ENCODE measurements at places on chromosomes 3 and 15.

DNA sequence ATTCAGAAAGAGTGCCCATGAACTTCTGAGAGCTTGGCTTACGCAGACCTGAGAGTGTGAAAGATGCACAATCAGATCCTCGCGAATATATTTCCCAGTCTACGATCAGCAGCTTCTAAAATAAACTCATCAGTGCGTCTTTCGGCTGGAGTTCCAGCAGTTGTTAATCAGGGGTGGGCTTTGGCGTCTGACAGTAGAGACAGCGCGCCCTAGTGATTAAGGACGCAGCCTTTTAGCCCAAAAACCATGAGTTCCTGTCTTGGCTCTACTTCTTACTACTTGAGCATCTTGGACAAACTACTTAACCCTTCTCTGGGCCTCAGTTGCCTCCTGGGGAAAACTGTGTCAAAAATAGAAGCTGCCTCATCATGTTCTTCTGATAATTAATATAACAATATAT lies 15.8 kb upstream of the ARRDC4 start:
- DNase-seq, result no peak

GRCh38 chr15:82743810-82744209 lies 34.1 kb upstream of the AP3B2 start:
- DNase-seq, result no peak

DNA sequence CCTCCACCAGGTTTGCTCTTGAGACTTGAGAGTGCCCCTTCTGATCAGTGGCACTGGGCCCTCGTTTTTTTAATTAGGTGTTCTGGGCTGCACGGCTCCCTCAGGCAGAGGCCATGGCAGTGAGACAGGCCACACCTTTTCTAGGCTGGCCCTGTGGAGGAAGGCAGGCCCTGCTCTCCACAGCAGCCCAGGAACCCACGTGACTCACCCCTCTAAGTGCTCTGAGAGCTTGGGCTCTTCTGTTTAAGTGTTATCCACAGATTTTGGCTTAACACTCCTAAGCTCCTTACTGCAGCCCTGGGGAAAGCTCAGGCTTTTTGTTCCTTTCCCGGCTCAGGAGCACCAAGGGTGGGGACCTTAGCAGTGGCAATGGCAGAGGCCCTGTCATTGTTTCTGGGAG lies 463.2 kb upstream of the GBE1 start:
- DNase-seq, result no peak

- no peak for DNase-seq
These were observed 132.8 kb upstream of the ADPGK start for GRCh38 chr15:72916378-72916777.

- no peak for DNase-seq
These were observed 128.3 kb downstream of the ATP10A start for GRCh38 chr15:25734680-25735355.

DNA sequence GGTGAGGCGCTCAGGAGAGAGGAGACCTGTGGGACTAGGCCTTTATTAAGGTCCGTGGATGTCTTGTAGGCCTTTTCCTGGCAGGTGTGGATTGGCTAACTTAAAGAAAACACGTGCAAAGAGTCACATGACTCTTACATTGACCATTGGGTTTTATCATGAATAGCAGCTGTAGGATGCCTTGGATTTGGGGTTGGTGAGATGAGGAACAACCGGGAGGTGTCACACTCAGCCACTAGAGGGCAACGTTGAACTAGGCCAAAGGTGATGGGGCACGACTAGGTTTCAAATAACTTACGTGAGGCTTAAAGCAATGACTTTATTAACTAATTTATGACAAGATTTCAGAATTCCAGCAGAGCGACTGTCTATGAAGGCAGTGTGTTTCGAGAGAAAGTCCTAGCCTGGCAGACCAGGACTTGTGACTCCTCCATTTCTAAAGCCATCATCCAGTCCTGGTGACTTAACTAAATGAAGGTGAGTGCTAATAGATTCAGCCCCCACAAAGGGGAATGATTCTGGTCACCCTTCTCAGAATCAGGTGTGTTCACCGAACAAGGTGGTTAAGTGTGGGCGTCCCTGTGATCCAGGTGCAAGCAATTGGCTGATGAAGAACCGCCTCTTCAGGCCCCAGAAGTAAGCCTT lies 345.6 kb downstream of the MCTP2 start:
- peak; percentile 17 for DNase-seq

DNA sequence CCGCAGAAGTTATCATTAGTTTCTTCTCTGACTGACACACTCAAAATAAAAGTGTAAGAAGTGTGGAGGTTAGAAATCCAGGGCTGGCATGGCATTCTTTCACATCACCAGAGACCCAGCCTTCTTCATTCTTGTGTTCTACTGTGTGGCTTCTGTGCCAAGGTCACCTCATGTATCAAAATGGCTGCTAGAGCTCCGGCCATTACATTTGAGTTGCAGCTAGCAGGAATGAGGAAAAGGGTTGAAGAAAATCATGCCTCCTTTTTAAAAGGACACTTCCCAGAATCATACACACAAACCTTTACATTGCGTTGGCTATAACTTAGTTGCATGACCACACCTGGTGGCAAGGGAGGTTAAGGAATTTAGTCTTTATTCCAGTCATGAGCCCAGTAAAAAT lies 345.6 kb upstream of the PROK2 start:
- DNase-seq, result no peak

GRCh38 chr3:12588039-12589009 lies 31.4 kb downstream of the MKRN2 start:
- DNase-seq, result no peak

DNA sequence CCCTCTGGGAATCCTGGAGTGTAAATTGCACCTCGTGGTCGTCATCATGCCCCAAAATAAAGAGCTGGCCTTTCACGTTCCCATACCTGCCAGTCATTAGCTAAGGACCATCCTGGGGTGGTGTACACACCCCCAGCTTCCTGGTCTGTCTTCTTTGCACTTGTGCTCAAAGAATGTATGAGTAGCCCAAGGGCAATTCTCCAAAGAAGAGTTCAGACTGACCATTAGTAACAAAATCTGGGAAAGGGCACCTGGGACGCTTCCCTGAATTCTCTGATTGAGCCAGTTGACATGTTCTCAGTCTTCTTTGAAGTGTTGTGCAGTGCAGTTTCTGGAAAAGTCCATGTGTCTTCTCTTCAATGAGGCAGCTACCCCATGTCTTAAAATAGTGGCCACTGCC lies 34.8 kb downstream of the FAM3D start:
- DNase-seq, result no peak

- no peak for DNase-seq
These were observed 186.1 kb downstream of the APBA2 start for GRCh38 chr15:29071882-29072273.

GRCh38 chr15:34933432-34933975 lies 36.0 kb downstream of the AQR start:
- no peak for DNase-seq

GRCh38 chr3:102573483-102574028 lies 138.7 kb downstream of the ZPLD1 start:
- no peak for DNase-seq

GRCh38 chr15:97947465-97948260 lies 12.8 kb upstream of the ARRDC4 start:
- DNase-seq, result no peak

DNA sequence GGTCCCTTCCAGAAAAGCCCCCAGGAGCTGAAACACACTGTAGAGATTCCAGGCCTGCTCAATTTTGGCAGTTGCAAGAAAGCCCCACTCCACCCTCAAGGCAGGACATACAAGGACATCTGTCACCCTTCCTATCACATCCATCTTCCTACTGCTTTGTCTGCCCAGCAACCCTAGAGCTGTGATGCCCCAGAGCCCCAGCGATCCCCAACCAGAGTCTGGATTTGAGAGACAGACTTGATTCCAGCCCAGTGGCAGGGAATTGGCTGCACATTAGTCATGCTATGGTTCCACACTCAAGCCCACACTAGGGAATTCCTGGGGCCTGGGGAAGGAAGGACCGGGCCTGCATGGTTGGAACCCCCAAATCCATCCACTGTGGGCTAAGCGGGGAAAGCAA lies 56.8 kb downstream of the ATP2B2 start:
- DNase-seq, result no peak

DNA sequence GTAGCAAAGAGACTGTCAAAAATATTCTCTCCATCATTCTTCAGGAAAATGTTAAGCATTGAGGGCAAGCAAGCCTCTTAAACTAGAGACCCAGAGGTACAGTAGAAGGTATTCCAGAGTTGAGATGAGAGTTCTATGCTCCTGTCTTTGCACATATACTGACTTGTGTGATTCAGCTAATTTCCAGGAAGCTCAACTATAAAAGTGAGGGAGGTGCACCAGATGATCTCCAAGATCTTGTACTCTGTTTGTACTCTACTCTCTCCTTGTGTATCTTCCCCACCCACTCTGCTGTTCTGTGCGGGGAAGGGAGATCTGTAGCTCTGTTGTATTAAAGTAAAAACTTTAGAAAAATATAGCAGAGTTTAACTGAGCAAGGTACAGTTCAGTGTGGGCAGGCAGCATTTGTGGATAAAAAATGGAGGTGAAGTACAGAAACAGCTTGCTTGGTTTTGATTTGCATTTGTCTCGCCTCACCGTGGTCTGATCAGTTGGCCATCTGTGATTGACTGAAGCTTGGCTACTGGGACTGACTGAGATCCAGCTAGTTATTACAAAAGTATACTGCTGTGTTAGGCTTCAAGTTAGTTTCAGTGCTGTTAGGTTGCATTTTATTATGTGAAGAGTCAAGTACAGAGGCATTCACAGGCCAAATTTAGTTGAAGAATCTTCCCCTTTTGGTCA lies 463.1 kb upstream of the GOLIM4 start:
- no peak for DNase-seq

DNA sequence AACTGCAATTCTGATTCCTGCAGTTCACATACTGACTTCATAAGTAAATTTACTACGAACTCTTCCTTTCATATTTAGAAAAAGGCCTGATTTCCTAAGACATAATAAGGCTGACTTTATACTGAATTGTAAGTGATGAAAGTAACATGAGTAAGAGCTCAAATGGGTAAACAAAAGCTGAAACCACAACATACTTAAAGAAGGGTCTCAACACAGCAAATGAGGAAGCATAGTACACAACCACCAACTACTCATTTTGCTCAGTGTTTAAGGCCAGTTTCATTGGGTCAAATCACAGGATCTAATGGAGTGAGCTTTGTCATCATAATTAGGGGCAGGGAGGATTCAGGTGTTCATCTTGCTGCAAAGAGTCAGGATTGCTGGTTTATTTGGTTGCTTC lies 81.4 kb downstream of the SETD2 start:
- DNase-seq, result no peak

DNA sequence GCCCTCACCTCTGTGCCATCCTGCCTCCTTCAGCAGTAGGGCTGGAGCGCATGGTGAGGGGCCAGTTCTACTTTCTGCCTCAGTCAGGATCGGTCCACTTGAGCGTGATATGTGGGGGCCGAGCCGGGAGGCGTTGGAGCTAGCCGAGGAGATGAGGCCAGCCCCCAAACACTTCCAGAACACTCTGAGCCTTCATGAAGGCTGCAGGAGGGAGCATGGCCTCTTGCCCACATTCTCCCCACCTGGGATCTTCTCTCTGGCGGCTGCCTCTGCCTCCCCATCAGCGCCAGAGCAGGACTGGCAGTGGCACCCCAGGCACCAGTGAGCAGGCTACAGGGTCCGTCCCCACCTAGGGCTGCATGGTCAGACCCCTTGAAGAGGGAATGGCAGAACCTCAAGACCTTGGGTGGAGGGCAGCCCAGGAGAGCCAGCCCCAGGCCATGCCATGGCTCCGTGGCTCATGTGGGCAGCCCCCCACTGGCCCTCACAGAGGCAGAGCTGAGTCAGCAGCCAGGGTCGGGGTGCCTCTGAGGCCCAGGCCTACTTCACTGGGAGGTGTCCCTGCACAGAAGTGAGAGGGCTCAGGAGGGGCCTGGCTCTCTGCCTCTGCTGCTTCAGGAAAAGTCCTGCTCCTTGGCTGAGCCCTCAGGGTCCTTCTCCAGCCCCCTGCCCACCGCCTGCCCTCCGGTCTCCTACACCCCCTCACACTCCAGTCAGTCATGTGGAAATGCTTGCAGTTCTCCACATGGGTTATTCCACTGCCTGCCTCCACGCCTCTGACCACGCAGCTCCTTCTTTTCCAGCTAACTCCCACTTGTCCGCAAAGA lies 28.1 kb upstream of the CYP11A1 start:
- DNase-seq, result no peak

DNA sequence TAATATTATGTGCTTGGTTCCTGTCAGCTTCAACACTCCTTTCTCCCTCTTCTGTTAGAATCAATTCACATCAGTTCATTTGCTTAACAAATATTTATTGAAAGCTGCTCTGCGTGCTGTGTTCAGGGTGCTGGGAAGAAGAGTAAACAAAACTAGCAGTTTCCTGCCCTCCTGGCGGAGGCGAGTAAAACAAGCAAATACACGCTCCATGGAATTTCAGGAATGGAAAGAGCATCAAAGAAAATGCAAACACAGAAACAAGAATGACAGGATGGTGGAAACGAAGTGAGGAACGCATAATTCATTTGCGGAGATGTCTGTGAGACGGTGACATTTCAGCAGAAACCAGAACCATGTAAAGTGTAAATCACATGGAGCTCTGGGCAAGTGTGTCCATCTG lies 49.4 kb upstream of the SPTSSB start:
- DNase-seq, result no peak

GRCh38 chr15:76382987-76383728 lies 46.6 kb downstream of the ISL2 start:
- no peak for DNase-seq

DNA sequence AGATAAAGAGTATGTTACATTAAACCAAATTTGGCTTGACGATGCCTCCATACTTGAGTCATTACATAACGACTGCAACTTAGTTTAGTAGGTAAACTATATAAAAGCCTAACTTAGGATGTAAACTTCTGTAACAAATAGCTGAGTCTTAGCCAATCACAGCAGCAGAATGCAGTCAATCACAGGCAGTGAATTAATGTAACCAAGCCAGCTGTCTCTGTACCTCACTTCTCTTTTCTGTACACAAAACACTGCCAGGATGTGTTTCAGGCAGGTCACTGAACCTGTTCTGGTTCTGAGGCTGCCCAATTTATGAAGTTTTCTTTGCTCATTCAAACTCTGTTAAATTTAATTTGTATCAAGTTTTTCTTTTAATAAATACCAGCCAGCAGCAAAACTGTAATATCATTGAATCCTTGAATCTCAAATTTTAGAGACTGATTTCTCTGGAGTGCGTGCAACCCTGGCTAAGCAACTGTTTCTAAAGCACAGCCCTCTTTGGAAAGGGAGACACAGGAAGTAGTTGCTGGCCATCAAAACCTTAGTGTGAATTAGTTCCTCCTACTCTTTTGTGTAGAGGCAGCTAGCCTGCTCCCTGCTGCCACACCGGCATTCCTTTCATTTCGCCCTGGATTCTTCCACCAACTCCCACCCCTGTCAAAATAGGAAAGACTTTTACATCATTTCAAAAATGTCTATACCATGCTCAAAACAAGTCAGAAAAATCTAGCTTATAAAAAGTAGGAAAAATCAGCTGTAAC lies 15.2 kb downstream of the RFTN1 start:
- DNase-seq, result no peak

- no peak for DNase-seq
These were observed 34.0 kb upstream of the ZPLD1 start for GRCh38 chr3:102400766-102401165.

GRCh38 chr3:45041666-45042065 lies 15.6 kb downstream of the CLEC3B start:
- no peak for DNase-seq

GRCh38 chr3:146532406-146532805 lies 12.0 kb downstream of the PLSCR1 start:
- no peak for DNase-seq

Measured in stimulated activated CD4-positive, alpha-beta T cell treated with anti-CD3 and anti-CD28 coated beads, Interleukin-12 subunit alpha, Interleukin-12 subunit beta, amount 100 ng/mL, for 4 hours (primary cell).